ENCODE measurements at places on chromosomes 6 and 20. TPM values are rescaled to one million over a fixed set of nuclear protein-coding genes. Genes with fewer than 3 reads are reported as not detected.

- no peaks in the 10 kb centered on the region for H3K4me1 ChIP-seq
- no peaks in the 10 kb centered on the region for H3K27me3 ChIP-seq
Observed at GRCh38 chr6:870096-870495, 177.2 kb upstream of the EXOC2 start.

DNA sequence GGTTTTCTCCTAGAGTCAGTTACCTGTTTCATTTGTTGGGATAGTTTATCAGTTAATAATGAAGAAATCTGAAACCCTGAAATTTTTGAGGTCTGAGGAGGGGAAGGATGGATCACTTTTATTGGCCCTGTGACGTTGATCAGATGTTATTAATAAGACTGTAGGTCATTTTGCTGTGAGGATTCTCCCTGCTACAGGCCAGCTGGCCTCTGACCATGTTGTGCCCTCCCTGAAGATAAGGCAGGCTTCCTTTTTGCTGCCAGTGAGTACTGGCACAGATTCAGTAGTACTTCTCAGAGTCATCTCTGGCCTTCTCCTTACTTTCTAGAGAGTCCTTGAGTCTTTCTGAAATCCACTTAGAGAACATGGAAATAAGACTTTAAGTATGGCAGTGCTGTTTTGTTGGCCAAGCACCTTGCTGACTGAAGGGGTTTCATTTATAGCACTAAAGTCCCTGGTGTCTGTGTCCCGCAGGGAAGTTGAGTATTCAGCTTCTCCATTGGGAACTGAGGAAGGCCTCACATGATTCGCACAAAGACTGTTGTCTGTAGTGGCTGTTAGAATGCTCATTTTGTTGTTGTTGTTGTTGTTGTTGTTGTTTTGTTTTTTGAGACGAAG is 202.6 kb downstream of the DTNBP1 start:
- H3K27ac ChIP-seq: no peak overlapping the region
- no peaks in the 10 kb centered on the region for H3K27me3 ChIP-seq
- DNase-seq: no peak
- no peaks in the 10 kb centered on the region for H3K4me1 ChIP-seq

Gene MUC21
- total RNA-seq: not detected

DNA sequence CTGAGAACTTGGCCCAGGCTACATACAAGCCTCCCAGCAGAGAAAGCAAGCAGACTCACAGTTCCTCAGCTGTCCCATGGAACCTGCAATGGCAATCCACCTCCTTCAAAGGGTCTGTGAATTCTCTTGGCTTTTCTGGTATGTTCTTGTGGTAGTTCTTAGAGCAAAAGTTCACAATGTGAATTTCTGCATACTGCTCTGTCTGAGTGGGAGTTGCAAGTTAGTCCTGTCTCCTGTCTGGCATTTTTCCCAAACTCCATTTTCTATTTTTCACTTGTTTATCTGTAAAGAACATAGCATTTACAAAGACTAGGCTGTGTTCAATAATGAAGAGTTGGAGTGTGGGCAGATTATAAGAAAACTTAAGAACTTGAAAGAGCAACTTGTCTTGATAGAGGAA is 269.9 kb downstream of the BCKDHB start:
- H3K36me3 ChIP-seq: no peaks in the 10 kb centered on the region
- H3K27me3 ChIP-seq: no peaks in the 10 kb centered on the region
- no peak for DNase-seq
- H3K4me1 ChIP-seq: no peaks in the 10 kb centered on the region

GRCh38 chr6:166952121-166952520 is 4.2 kb downstream of the RNASET2 start:
- H3K4me3 ChIP-seq: no peak overlapping the region
- H3K4me1 ChIP-seq: no peaks in the 10 kb centered on the region
- peak; percentile 75 for DNase-seq
- H3K27me3 ChIP-seq: no peaks in the 10 kb centered on the region

Gene ATRN
- total RNA-seq: 48.1 TPM

DNA sequence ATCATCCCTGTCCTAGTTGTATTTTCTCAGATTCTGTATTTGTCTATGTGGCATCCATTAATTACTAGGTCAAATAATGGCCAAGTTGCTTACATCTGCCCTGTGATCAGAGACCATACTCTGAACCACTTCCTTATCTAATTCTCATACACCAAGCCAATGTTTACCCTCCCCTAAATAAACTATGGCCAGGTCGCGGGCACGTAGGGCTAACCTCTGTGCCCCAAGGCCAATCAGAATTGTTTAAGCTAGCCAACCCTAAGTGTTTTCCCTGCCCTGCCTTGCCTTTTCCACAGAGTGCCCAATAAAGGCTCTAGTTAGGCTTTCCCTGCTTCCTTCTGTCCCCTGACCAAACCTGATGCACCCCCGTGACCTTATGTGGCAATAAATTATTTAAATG is 2.8 kb upstream of the CALHM4 start:
- H3K4me1 ChIP-seq: no peaks in the 10 kb centered on the region
- no peaks in the 10 kb centered on the region for H3K27me3 ChIP-seq
- no peak overlapping the region for H3K27ac ChIP-seq
- no peak for DNase-seq
- no peak overlapping the region for H3K4me3 ChIP-seq
- H3K36me3 ChIP-seq: no peaks in the 10 kb centered on the region

- no peak overlapping the region for H3K4me3 ChIP-seq
- H3K4me1 ChIP-seq: peaks cover 3% of the 10 kb centered on the region
- H3K27ac ChIP-seq: no peak overlapping the region
Observed at GRCh38 chr6:89999154-89999553, 104.9 kb downstream of the GJA10 start.

DNA sequence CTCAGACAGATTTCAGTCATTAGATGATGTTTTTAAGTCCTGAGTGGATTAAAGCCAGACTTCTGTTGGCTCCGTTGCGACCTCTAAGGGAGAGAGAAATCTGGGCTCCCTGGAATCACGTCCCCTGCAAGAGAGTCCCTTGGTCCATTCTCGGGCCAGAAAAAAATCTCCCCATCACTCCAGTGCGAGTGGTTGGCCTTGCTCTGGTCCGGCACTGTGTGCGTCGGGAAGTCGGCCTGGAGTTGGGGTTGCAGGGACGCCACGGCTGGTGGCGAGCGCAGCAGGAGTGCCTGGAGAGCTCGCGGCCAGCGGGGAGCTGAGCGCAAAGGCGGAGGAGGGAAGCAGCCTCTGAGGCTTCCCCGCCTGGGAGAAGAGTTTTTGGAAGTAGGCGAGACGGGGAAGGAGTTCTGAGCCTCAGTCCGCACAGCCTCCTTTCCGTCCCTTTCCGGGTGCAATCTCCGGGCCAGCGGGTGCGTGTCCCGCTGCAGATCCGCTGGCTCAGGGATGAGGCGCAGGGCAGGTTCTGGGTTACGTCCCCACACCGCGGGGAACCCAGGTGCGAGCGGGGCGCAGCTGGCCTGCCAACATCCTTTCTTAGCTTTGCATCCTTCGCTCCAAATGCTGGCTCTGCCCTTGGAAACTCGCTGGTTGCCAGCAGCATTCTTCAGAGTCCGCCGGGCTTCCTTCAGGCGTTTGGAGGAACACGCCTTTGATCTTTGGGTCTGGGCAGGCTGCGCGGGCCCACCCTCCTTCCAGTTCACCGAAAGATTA is 6.8 kb downstream of the TCF21 start:
- DNase-seq: peak; percentile 70
- peak overlapping the region; percentile 42 for H3K27ac ChIP-seq
- H3K36me3 ChIP-seq: no peaks in the 10 kb centered on the region

DNA sequence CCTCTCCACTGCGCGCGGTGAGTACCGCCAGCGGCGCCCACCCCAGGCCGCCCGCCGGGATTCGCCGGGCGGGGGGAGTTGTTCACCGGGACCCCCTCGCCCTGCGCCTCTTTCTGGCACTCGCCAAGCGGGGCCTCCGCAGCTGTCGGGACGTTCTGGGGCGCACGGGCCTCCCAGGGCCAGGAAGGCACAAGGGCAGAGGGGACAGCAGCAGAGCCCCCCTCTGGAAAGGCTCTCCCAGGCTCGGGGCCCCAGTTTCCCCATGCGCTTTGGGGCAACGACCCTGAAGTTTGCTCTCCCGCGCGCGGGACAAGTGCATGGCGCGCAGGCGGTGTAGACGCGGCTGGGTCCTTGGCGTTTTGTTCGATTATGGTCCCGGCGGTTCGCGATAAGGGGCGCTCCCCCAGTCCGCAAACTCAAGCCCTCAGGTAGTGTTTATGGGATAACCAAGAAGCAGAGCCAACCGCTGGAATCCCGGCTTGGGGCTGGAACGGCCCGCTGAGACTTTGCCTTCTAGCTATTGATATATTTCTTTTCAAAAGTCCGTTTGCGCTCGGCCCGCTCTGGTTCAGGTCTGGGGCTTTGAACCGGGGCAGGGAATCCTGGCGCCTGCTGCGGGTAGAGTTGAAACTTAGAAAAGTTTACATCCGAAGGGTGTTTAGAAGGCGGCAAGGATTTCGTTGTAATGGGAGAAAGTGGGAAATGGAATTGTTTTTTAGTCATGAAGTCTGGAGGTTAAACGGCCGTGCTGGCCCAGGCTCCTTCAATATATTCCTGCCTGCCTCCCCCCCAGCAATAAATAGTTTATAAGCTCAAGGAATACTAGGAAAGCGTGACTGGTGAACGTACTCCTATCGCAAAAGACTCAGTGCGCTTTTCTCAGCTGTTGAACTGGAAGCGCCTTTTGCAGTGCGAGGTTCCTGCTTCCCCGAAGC is 595 bp downstream of the EYA2 start:
- peak; percentile 71 for DNase-seq
- peaks cover 44% of the 10 kb centered on the region for H3K27me3 ChIP-seq
- peak overlapping the region; percentile 6 for H3K4me3 ChIP-seq

GRCh38 chr6:30097902-30098768 is 14.8 kb downstream of the TRIM31 start:
- H3K27me3 ChIP-seq: peaks cover 48% of the 10 kb centered on the region
- no peak overlapping the region for H3K4me3 ChIP-seq
- H3K4me1 ChIP-seq: no peaks in the 10 kb centered on the region
- no peaks in the 10 kb centered on the region for H3K36me3 ChIP-seq
- no peak for DNase-seq

- peak; percentile 83 for DNase-seq
- H3K36me3 ChIP-seq: no peaks in the 10 kb centered on the region
- H3K27me3 ChIP-seq: no peaks in the 10 kb centered on the region
- H3K27ac ChIP-seq: no peak overlapping the region
Observed at GRCh38 chr20:815914-816606, 17.5 kb upstream of the FAM110A start.

Gene SLC22A16
- total RNA-seq: 0.79 TPM

- H3K27ac ChIP-seq: no peak overlapping the region
- H3K27me3 ChIP-seq: no peaks in the 10 kb centered on the region
- H3K4me3 ChIP-seq: no peak overlapping the region
- H3K36me3 ChIP-seq: no peaks in the 10 kb centered on the region
- peak; percentile 56 for DNase-seq
Observed at GRCh38 chr6:103140308-103141027, 1719.3 kb downstream of the HACE1 start.

- no peak for DNase-seq
- H3K27ac ChIP-seq: no peak overlapping the region
- H3K4me3 ChIP-seq: no peak overlapping the region
- no peaks in the 10 kb centered on the region for H3K4me1 ChIP-seq
Observed at GRCh38 chr20:32570401-32571190, 14.5 kb downstream of the NOL4L start.

Gene PDYN
- total RNA-seq: not detected

DNA sequence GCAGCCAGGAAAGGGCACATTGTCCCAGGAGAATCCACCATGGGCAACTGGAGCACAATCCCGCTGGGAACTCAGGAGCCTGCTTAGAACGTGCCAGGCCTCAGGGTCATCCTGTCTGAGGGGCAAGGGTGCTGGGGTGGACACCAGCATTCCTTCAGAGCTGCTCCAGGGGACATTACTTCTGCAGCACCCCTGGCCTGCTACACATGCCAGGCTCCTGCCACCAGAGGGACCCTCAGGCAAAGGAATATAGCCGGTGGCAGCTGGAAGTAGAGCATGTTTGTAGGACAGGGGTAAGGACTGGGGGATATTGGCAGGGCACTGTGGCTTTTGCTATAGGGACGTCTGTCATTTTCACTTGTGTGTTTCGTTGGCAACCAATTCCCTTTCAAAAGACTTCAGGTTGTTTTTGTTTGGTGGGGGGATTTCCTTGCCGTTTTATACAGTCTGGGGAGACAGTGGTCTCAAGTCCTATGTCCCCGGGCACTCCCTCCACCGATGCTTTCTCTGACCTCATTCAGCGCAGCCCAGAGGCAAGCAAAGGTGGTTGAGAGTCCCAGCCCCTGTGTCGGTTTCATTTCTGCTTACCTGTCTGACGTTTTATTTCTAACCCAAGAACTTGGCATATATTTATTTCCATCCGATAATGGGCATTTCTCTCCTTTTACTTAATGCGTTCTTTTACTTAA is 130.8 kb downstream of the JPH2 start:
- H3K4me3 ChIP-seq: no peak overlapping the region
- H3K4me1 ChIP-seq: no peaks in the 10 kb centered on the region
- no peak overlapping the region for H3K27ac ChIP-seq
- no peaks in the 10 kb centered on the region for H3K36me3 ChIP-seq
- no peak for DNase-seq

GRCh38 chr20:51935003-51935358 is 132.7 kb upstream of the SALL4 start:
- no peak overlapping the region for H3K4me3 ChIP-seq
- no peaks in the 10 kb centered on the region for H3K27me3 ChIP-seq
- no peaks in the 10 kb centered on the region for H3K36me3 ChIP-seq
- H3K27ac ChIP-seq: no peak overlapping the region

- H3K4me1 ChIP-seq: no peaks in the 10 kb centered on the region
- no peaks in the 10 kb centered on the region for H3K36me3 ChIP-seq
- no peaks in the 10 kb centered on the region for H3K27me3 ChIP-seq
- DNase-seq: peak; percentile 60
- H3K27ac ChIP-seq: no peak overlapping the region
Observed at GRCh38 chr6:6556738-6557503, 31.6 kb upstream of the LY86 start.

DNA sequence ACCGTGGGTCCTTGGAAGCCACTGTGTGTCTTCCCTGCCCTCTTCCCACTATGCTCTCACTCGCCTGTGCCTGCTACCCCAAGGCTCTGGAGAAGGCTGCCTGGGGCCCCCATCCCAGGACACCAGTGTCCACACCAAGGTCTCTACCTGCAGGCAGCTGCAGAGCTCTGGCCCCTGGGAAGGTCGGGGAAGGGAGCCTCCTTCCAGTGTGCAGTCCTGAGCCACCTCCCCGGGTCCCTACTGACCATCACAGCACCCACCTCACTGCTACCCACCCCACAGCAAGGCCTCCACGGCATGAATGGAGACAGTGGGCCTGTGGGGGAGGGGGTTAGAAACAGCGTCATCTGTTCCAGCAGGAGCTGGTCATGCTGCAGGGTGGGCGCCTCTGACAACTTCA is 35.6 kb downstream of the RBM38 start:
- H3K27me3 ChIP-seq: no peaks in the 10 kb centered on the region
- H3K36me3 ChIP-seq: no peaks in the 10 kb centered on the region
- no peak overlapping the region for H3K27ac ChIP-seq
- no peak overlapping the region for H3K4me3 ChIP-seq

DNA sequence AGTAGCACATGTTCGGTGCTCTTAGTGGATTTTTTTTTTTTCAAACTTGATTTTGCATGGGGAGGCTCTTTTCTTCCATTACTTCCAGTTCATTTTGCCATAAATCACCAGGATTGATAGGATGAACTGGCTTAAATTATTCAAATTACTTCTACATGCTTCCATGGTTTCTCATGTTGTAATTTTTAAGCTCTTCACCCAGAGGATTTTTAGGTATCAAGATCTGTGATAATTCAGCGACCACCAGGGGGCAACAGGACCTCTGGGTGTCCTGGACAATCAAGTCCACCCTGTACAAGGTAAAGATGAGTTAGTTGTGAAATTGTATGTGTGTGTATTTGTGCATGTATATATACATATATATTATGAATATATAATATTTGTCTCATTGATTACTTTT is 4.2 kb upstream of the EPHA7 start:
- H3K4me1 ChIP-seq: no peaks in the 10 kb centered on the region
- H3K4me3 ChIP-seq: no peak overlapping the region
- H3K27ac ChIP-seq: no peak overlapping the region
- H3K36me3 ChIP-seq: no peaks in the 10 kb centered on the region
- no peaks in the 10 kb centered on the region for H3K27me3 ChIP-seq

Data from kidney (tissue), 22 donors.